ENCODE measurements at places on chromosomes 6 and 20.

- DNase-seq = no peak
Measured at GRCh38 chr20:47572105-47572729, 70.5 kb downstream of the NCOA3 start.

- DNase-seq = no peak
Measured at GRCh38 chr6:53581173-53581773, 36.4 kb upstream of the GCLC start.

DNA sequence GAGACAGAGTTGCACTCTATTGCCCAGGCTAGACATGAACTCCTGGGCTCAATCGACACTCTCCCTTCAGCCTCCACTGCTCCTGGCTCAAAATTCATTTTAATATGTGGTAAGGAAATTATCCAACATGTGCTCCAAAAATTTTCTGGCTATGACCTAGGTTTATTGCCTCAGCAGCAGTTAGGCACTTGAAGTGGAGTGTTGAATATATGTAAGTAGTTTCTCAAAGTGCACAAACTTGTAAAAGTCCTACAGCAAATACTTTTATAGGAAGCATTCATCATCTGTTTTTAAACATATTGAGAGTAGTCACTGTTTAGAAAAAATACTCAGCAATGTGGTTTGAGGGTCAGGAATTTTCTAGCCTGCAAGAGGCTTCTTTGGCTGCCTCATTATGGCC, 13.2 kb downstream of the FILIP1 start:
- DNase-seq = no peak

GRCh38 chr6:139533573-139534471, 159.4 kb upstream of the CITED2 start:
- no peak for DNase-seq

GRCh38 chr6:47147836-47148344, 105.8 kb upstream of the ADGRF1 start:
- DNase-seq = no peak

- no peak for DNase-seq
Measured at GRCh38 chr20:32582659-32583580, 2.2 kb downstream of the NOL4L start.

- no peak for DNase-seq
Measured at GRCh38 chr6:143198312-143198711, 137.6 kb downstream of the AIG1 start.

DNA sequence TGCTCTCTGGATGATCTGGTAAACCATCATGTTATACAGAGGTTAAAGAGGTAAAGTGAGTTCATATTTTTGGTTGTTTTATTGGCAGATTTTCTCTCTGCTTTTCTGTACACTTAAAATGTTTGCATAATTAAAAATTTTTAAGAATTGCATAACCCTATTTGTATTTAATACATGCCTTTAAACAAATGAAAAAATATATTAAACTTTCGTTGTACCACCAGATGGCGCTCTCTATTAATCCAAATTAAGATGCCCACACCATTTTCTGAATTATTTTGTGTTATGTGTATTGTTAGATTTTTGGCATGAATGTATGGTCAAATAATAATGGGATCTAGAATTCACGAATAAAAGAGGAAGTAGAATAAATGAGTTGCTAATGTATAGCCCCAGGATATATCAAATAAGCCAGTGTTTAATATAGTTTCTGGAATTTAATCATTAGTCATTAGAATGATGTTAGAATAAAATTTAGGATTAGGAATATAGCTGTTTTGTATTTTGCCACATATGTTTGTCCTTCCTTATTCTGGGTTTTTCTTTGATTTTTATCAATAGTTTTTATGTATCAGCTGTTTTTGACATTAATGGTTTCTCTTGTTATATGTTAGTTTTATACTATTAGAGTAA, 38.9 kb downstream of the SMAP1 start:
- no peak for DNase-seq

- DNase-seq = no peak
Measured at GRCh38 chr20:42083280-42083679, 465.1 kb upstream of the CHD6 start.

Data from left forelimb (tissue), 1 donor.